Right hindlimb (tissue), 1 donor: ENCODE measurements at places on chromosomes 5 and 9.

GRCh38 chr5:62538017-62538942 lies 40.3 kb upstream of the LRRC70 start:
- DNase-seq: no peak

- DNase-seq: no peak
These were observed 92.8 kb downstream of the SNX18 start for GRCh38 chr5:54610197-54610944.

GRCh38 chr5:41637869-41638268 lies 127.5 kb upstream of the PLCXD3 start:
- no peak for DNase-seq

GRCh38 chr5:137497396-137498290 lies 1.5 kb downstream of the SPOCK1 start:
- DNase-seq: no peak

DNA sequence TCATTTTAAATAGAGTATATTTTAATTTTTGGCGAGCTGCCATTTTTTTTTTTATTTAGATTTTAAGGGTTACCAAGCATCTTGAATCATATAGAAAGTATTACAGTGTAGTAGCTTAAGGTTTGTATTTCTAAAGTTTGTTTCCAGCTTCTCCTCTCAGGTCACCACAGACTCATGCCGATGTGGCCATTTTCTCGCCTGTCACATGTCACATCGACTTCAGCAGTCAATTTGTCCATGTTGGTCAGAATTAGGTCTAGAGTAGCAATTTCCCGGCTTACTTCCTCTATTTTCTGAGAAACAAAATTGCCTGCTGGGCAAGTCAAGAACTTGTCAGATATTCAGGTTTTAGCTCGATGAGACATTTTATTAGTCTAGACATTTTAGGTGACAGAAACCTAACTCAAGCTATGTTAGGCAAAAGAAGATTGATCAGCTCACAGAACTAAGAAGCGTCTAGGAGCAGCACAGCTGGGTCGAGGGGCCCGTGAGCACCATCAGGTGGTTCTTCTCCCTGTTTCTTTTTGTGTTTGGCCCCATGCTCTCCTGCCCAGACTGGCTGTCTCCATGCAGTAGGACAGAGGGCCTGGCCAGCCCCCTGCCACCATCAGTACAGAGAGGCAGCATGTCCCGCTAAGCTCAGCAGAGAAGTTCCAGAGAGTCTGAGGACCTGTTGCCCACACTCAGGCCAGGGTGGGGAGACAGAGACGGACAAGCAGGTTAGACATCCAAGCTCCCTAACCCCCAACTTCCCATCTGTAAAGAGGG lies 48.4 kb upstream of the AFAP1L1 start:
- no peak for DNase-seq

DNA sequence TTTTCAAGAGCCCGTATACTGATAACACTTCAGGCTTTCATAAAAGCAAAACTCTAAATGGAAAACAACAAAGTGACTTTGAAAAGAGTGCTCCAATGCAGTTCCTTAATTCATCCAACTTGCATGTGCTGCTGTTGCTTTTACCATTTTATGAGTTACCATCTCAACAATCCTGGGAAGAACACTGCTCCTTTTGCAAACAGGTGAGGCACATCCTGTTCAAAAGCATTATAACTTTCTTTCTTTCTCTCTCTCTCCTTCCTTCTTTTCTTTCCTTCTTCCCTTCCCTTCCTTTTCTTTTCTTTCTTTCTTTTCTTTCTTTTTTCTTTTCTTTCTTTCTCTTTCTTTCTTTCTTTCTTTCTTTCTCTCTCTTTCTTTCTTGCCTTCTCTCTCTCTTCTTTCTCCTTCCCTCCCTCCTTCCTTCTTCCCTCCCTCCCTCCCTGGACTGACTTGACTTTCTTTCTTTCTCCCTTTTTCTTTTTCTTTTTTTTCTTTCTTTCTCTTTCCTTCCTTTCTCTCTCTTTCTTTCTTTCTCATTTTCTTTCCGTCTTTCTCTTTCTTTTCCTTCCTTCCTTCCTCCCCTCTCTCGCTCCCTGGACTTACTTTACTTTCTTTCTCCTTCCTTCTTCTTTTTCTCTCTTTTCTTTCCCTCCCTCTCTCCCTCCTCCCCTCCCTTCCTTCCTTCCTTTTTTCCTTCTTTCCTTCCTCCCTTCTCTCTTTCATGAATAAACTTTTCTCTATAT lies 11.2 kb upstream of the PARP8 start:
- DNase-seq: no peak

DNA sequence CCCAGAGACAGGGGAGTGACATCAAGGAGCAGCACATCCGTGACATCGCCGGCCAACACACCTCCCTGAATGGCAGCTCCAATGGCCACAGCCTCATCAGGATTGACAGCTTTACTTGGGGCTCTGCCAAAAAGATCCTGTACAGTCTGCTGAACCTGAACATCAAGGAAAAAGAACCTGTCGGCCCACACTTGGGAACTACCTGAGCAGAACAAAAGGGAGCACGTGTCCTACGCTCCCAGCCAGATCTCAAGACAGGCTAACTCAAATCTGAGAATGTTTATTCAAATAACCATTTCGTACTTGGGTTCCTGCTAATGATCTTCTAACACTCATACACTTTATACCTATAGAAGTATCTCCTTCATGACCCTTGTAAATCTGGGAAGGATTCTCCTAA lies 15.3 kb downstream of the HSPA9 start:
- DNase-seq: no peak

GRCh38 chr9:81598811-81599210 lies 90.5 kb downstream of the TLE1 start:
- DNase-seq: no peak

DNA sequence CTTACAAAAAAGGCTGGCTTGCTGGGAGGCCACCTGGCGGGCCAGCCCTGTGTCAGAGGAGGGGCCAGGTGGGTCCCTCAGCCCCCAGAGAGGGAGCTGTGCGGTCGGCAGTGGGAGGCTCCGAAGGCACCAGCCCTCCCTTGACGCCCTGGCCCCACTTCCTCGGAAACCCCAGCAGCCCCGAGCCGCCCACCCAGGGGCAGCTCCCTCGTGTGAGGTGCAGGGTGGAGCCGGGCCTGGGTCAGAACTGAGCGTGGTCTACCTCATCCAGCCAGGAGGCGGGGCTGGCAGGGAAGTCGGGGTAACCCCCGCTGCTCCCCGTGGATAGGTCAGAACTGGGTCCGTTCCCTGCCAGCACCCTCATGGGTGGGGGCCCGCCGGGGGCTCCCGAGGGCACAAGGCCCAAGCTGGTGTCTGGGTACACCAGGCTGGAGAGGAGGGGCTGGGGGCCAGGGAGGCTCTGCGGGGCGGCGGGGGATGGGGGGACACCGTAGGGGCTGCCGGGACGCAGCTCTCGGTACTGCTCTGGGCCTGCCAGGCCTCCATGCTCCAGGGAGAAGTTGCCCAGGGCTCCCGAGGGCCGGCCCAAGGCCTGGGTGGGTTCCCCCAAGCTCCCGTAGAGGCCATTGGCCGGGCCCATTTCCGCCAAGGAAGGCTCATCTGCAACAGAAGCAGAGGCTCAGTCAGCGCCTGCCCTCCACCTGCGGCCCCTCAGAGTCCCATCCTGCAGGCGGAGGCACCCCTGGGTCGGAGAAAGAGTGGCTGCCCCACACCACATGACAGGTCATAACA lies 7.6 kb downstream of the LHX3 start:
- no peak for DNase-seq
